ENCODE measurements at places on chromosomes 4 and X. TPM values are rescaled to one million over a fixed set of nuclear protein-coding genes. Genes with fewer than 3 reads are reported as not detected.

Gene SOD3
- total RNA-seq = not detected

DNA sequence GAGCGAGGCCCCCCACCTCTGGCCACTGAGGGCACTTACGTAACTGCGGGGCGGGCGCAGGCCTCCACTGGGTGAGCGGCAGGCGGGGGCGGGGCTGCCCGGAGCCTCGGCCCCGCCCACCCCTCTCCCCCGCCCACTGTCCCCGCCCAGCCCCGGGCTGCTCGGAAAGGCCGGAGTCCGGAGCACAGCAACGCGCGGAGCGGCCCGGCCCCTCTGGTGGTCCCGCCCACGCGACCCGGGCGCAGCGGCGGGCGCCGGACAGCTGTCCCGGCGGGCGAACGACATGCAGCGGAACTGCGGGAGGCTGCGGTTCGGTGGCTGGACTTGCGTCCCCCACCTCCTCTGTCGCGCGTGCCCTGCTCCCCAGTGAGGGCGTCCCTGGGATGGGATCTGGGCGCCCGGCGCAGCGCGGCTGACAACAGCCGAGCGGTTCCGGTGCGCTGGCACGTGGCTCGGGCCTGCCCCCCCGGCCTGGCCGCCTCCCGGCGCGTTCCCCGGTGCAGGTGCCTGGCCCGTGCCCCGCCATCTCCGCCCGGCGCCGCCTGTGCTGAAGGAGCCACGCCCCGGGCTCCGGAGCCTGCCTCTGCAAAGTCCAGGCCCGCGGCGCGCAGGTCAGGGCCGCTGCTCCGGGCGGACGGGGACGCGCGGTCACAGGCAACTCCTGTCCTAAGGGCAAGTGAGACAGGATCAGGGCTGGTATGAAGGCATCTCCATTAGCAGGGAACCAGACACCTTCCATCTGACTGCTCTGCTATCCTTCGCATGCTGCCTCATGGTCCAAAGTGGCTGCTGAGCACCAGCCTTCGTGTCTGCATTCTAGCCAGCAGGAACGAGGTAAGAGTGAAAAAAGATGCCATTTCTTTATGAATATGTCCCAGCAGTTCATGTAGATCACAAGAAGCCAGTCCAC, 21.8 kb upstream of the JAKMIP1 start:
- peak; percentile 40 for DNase-seq

DNA sequence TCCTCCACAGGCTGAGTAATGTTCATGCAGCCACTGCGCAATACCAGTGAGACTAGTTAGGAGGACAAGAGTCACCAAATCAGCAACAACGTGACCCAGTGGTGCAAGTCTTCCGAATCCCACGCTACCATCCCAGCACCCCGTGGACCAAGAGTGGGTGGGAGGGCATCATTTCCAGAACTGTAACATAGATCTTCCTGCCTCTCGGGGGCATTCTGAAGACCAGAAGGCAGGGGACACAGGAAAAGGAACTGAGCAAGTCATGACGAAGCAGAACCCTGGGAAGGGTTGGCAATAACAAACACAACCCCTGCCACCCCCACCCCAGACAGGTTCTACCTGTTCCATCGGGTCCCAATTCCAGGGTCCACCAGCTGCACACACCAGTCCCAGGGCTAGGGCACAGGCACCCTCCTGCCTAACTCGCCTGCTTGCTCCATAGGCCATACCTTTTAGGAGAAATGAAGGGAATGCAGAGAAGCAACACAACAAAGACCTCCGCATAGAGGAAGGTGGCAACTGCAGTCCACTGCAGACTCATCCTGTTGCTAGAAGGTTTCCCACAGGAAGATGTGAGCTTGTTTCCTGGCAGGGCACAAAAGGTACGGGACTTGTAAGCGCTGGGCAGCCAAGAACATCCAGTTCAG, 1.4 kb downstream of the BCAP31 start:
- peak; percentile 26 for DNase-seq

Gene SHOX
- total RNA-seq = not detected

GRCh38 chr4:173698557-173699262, 168.7 kb upstream of the HAND2 start:
- DNase-seq = no peak

DNA sequence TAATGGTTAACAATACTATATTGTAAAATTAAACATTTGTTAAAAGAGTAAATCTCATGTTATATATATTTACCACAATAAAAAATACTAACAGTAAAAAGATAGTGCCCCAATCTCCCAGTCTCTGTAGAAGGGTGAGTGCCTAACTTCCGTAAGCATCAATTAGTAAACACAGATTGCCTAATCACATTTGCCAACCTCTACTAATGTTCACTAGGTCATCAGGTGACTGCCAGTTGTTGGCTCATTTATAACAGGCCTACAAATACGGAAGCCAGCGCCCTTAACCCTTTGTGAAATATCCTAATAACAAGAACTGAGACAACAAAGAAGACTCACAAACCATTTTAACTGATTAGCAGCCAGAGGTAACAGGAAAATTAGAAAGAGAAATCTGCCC, 345.1 kb downstream of the INPP4B start:
- no peak for DNase-seq

DNA sequence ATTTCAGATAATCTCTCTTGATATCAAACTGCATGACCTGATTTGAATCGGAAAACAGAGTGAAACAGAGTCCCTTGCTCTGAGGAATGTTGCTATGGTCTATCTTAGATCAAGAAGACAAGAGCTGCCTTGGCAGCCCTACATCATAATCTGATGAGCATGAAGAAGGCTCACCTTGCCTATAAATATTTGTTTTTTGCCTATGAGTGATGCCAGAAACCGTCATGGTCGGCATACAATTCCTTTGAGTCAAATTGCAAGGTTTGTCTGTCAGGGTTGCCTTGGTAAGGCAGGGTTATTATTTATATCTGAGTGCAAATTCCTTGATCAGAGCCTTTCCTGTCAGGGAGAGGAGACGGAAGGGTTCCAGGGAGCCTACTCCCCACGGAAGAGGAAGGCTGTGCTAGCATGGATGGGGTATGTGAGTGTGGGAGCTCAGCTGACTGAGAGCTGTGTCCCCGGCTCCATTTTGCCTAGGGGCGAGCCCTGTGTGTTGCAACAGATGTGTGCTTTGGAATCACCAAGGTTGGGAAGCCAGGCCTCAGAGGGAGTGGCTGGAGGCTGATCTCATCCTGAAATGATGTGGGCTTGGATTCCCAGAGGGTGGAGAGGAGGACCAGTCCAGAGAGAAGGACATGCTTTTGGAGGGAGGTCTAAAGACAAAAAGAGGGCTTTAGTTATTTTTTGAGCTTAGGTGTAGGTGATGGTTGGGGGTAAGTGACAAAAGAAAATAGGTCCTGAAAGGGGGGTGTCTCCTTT, 43.6 kb downstream of the RTL9 start:
- DNase-seq = no peak

DNA sequence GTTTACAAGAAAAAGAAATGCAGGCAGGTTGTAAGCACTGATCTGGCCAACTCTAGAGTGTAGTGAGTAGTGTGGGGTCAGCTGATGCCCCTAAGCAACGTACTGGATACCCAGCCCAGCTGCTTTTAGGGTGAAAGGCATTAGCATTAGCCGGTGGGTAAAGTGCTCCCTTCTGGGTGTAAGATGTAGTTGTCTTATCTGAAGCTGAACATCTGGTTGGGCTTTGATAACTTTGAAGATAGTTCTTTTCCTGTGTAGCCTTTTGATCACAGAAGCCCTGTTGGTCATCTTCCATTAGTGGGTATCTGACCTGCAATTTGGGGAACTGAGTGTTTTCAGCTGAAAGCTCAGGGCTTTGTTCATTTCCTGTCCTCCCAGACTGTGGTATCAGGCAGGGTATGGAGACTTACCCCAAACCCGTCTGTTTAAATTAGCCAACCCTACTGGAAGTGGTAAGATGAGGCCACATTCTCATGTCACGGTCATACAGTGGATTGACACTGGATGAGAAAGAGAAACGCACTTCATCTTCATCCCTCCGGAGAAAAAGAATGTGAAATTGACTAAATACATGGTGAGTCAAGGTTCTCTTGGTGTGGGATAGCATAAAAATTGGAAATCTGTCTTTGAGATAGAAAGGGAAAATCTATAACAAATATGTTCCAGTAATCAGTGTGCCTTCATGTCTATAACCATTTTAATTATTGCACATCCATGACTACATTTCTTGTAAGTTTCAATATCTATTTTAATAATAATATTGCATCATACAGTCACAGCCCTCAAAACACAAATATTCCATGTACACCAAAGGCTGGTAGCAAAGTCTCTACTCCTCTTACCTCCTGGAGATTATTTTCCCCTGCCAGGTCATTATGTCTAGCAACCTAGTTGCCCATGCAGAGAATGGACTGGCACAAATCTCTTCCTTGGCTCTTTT, 8.7 kb downstream of the RHOH start:
- peak; percentile 69 for DNase-seq

GRCh38 chr4:48781968-48782367, 1.9 kb upstream of the FRYL start:
- no peak for DNase-seq

Gene DMRTC1
- not detected for total RNA-seq

- no peak for DNase-seq
Measured at GRCh38 chr4:16245241-16245640, 19.0 kb upstream of the TAPT1 start.

DNA sequence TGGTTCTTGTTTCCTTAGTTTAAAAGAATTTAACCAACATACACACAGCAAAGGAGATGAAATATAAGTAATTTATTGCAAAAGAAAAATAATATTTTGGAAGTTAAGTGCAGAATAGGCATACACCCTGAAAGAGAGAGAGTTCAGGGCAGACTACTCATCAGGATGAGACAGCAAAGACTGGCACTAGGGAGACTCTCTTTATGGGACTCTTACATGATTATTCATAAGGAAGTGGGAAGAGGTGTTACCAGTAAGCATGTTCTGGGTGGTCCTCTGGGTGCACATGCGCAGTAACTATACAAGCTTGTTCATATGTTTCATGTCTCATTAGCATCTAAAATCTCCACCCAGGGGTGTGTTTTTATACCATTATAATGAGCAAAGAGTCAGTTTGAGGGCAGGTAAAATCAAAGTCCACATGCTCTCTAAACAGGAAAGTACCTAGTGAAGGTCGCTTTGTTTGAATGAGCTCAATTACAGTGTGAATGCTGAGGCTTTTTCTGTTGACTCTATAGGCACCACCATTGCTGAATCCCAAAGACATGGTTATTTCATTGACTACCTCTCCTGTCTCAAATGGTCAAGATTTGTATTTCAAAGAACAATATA, 38.2 kb upstream of the PRDM5 start:
- no peak for DNase-seq

DNA sequence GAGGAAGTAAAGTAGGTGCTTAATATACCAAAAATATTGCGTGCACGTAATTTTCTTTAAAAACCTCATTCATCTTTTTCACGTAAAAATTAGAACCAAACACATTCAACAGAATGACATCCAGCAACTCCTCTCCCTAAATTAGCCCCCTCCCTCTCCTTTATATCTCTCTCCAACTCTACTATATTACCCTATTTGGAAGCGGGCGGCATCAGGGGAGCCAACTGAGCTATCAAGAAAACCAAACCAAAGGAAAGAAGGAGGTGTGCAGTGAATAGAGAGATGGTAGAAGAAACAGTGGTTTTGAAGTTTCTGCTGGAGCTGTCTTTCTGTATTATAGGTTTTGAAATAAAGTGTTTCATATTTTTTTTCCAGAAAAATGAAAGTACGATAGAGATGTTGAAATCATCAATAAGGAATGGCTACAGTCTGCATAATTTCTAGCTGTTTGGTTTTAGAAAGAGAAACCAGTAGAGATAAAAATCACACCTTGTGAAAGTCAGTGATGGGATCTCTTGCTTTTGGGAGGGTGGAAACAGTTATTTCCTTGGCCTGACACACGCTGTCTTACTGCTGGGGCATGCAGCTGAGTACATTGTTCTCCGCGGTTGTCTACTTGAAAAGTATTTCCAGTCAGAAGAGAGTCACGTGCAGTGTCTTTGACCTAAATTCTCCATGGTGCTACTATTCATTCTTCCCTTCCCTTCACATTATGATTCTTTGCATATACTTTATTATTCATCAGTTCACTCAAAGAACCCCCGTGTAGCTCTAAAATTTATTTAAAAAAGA, 94.1 kb upstream of the WDR17 start:
- DNase-seq = no peak

GRCh38 chr4:10371869-10372471, 85.3 kb downstream of the ZNF518B start:
- no peak for DNase-seq

Gene SOWAHB
- not detected for total RNA-seq

DNA sequence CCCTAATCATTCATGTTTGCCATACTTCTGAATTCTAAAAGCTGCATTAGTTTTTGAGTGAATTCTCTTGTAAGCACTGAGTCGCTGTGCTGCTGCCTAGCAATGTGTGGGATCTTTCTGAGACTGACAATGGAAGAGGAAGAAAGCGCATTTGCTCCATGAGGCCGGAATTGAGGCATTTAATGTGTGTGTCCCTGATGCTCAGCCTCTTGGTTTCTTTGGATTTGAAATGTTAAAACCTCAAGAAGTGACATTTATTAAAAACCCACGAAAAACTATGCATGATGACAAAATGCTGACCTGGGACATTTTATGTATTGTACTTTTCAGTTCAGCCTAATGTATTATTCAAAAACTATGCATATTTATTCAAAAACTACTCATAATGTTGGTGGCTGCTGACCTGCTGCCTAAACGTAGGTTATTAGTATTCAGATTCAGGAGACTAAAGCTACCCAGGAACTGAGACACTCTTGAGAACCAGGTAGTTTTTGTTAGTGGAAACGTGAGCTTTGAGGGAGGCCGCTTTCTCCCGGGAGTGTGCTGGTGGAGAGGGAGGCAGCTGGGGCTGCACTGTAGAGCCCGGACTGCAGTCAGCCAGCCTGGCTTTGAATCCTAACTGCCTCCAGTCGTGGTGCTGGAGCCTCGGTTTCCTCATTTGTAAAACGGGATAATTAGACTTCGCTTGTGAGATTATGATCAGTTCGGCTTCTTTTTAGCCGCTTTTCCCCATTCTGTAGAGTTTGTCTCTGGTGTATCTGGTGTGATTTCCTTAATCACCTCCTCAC, 11.3 kb downstream of the RGS12 start:
- no peak for DNase-seq

Gene HSD17B13
- total RNA-seq = 0.12 TPM

- peak; percentile 34 for DNase-seq
Measured at GRCh38 chr4:153595894-153596601, 88.0 kb upstream of the TLR2 start.

GRCh38 chr4:53703267-53703655, 112.0 kb upstream of the LNX1 start:
- DNase-seq = no peak

DNA sequence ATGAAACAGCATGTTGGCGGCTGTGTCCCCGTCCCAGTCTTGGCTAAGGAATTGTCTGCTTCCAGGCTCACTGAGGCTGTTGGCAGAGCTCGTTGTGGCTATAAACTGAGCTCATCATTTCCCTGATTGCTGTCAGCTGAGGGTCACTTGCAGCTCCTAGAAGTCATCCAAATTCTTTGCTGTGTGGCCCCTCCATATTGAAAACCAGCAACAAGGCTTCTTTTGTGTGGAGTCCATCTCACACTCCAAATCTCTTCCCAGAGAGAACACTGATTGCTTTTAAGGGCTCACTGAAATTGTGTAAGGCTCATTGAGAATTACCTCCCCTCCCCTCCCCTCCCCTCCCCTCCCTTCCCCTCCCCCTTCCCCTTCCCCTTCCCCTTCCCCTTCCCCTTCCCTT, 23.3 kb downstream of the TBC1D14 start:
- no peak for DNase-seq

Gene CSN1S1
- not detected for total RNA-seq

Gene ASB5
- not detected for total RNA-seq

- DNase-seq = no peak
Measured at GRCh38 chr4:89204624-89205023, 93.3 kb downstream of the TIGD2 start.

GRCh38 chrX:37796310-37796709, 16.5 kb downstream of the CYBB start:
- DNase-seq = no peak

GRCh38 chrX:136272325-136272724, 21.1 kb upstream of the MAP7D3 start:
- no peak for DNase-seq
